Pons (tissue), 1 donor: ENCODE measurements at places on chromosomes 5 and 9.

- no peak for DNase-seq
Measured at GRCh38 chr9:6551136-6551535, 94.4 kb downstream of the GLDC start.

DNA sequence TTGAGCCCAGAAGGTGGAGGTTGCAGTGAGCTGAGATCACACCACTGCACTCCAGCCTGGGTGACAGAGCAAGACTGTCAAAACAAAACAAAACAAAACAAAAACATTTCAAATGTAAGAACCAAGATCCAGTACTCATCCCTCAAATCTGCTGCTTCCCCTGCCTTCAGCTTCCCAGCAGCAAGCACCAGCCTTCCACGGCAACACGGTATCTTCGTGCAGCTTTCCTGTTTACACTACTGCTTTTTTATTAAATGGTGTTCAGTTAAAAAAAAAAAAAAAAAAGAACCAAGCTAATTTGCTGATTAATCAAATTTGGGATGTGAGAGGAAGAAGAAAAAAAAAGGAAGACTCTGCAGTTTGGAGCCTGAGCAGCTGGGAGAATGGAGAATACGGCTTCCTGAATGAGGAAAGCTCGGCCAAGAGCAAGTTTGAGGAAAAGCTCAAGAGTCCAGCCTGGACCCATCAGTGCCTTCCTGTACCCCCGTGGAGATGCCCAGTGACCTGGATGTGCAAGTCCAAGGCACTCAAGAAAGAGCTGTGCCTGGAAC, 28.0 kb upstream of the SLC2A8 start:
- no peak for DNase-seq

- no peak for DNase-seq
Measured at GRCh38 chr5:98804066-98804465, 30.6 kb downstream of the RGMB start.

DNA sequence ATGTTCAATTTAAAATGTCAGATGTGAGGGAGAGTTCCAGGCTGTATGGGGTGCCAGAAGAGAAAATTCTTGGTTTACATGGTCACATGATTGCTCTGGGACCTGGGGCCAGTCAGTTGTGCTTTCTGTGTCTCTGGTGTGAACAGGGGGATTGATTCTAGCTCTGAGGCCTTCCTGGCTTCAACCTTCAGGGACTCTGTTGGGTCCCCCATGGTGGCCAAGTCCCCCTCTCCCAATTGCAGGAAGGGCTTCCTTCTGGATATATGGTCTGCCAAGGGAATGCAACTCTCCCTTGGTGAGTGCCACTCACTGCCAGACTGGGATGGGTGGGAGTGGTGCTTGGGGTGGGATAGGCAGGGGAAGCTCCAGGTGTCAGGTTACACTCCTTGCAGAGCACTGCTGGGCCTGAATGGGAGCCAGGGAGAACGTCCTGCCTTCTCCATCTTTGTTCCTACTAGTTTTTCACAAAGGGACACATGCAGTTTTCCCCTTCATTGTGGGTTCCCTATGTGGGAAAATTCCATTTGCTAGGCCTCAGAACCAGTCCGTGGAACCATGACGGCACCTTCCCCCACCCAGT, 153.2 kb downstream of the MELK start:
- no peak for DNase-seq

GRCh38 chr5:148482196-148482595, 98.4 kb downstream of the FBXO38 start:
- no peak for DNase-seq

DNA sequence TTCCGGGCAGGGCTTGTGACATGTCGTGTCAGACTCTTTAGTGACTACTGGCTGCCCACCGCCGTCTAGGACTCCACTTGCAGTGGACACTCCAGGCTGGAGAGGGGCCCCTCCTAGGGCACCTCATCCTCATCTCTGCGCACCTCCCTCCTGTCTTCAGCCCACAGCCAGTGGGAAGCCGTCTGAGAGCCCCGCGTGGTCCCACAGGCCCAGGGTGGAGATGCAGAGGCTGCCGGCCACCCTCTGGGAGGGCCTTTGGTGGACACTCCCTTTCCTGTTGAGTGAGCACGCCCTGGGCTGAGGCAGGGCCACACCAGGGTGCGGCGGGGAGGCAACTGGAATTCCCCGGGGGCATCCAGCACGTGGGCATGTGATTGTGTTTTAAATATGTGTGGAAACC, 80.5 kb downstream of the IRX2 start:
- DNase-seq: no peak
